Endothelial cell (in vitro differentiated cells): ENCODE measurements at places on chromosomes 11 and 22.

GRCh38 chr11:82792822-82793569 is 59.3 kb upstream of the FAM181B start:
- DNase-seq, result no peak

GRCh38 chr22:27654546-27655445 is 146.8 kb downstream of the MN1 start:
- no peak for DNase-seq

DNA sequence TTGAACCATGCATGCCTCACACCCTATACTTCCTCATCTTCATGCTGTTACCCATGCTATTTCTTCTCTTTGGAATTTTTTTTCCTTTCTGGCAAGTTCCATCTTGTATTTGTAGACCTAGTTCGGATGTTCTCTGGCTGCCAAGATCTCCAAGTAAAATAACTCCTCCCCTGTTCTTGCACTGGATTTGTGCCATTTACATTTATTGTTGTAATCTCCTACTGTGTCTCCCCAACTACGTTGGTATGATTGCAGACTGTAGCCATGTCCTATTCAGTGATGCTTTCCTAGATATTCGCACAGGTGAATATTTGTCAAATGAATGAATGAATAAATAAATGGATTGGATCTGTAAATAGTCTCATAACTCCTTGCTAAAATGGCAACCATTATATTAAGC is 546.0 kb downstream of the MN1 start:
- DNase-seq, result no peak

DNA sequence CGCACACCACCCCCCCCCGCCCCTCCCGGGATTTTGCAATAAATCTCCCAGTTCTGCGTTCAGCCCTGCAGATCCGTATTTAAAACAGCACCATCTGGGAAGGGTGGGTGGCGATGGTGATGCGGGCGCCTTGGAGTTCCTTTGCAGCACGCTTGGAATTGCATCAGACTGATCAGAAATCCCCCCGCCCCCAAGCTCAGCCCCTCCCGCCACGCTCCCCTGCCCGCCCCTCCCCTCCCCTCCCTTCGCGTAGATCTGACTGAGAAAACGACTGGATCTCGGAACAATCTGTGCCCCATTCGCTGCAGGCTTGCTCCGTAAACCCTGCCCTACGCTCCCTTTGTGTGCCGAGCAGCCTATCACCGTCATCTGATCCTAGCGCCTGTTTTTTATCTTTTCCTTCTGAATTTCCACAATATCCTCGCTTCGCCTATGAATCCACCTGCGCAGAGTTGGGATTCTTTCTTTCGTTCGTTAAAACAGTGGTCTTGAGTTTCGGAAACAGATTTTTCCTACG is 18.1 kb upstream of the BDNF start:
- DNase-seq, result peak; percentile 24

GRCh38 chr11:78248191-78248590 is 59.5 kb downstream of the USP35 start:
- no peak for DNase-seq

- no peak for DNase-seq
Measured at GRCh38 chr11:114211444-114212121, 84.6 kb upstream of the NNMT start.

DNA sequence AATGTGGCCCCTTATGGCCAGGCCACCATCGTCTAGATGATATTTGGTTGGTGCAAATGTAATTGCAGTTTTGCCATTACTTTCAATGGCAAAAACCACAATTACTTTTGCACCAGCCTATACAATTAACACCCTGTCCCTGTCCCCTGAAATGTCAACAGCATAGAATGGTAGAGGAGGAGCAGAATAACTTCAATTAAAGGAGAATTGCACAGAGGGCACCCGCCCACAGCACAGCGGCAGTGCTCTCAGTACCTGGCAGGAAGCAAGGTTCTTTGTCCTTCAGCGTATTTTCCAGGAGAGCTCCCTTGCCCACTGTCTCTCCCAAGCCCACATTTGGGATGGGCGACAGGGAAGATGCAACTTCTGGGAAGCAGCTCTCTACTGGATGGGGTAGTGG is 115.3 kb downstream of the TRIM29 start:
- DNase-seq, result no peak

DNA sequence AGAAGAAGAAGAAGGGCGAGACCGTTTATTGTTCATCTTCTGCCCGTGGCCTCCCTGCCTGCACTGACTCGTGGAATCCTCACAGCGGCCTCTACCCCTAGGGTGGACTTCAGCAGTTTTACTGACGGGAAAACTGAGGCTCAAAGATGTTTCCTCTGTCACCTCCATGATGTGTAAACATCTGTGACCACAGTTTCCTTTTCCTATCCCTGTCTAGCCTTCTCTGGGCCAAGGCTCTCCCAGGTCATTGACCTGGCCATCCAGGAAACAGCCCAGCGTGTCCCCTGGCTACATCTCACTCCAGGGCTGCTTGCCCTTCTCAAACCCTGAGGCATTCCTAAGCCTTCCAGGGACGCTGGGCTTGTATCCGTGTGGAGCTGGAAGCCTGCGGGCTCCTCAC is 49.0 kb upstream of the GCAT start:
- DNase-seq, result peak; percentile 53
